ENCODE measurements at places on chromosomes 2 and 18. TPM values are rescaled to one million over a fixed set of nuclear protein-coding genes. Genes with fewer than 3 reads are reported as not detected.
A peak's percentile ranks its signal among the peaks of the same experiment; 100 is the strongest.

The CCDC121 gene
- 2.7 TPM for total RNA-seq

GRCh38 chr18:45408218-45408617 lies 207.1 kb upstream of the SLC14A2 start:
- H3K4me1 ChIP-seq, result peaks cover 12% of the 10 kb centered on the region
- H3K36me3 ChIP-seq, result no peaks in the 10 kb centered on the region
- no peak for DNase-seq
- H3K27ac ChIP-seq, result no peak overlapping the region
- no peaks in the 10 kb centered on the region for H3K27me3 ChIP-seq
- no peak overlapping the region for H3K4me3 ChIP-seq

The FAM237A gene
- not detected for total RNA-seq

GRCh38 chr18:60448487-60449267 lies 76.1 kb upstream of the MC4R start:
- no peaks in the 10 kb centered on the region for H3K4me1 ChIP-seq
- no peaks in the 10 kb centered on the region for H3K27me3 ChIP-seq
- H3K27ac ChIP-seq, result no peak overlapping the region
- no peak for DNase-seq
- no peaks in the 10 kb centered on the region for H3K36me3 ChIP-seq
- H3K4me3 ChIP-seq, result no peak overlapping the region

DNA sequence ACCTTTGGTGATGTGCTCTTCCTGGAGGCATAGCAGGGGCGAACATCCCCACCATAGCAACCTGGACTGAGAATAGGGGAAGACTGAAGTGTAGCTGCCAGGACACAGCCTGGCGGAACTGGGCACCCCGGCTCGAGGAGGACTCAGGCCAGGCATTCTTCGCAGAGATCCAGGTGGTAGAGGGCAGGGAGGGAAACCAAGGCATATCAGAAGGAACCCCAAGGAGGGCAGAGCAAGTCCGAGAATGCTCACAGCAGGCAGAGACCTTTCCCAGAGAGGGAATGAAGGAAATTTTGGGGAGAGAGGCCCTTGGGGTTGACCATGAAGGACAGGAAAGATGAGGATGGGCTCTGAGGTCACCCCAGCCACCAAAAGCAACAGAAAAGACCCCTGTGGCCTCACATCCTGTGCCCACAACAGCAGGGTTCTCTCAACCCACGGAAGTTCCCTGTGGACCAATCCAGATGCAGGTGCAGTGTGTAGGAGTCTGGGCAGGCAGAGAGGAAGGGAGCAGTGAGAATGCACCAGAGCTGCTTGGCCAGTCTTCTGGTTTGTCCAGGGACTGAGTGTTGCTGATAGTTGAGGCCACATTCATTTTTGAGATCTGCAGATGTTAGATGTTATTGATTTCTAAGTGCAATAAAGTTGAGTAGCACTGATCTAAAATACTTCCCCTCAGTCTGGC lies 136.9 kb downstream of the PXDN start:
- H3K4me3 ChIP-seq, result no peak overlapping the region
- no peak for DNase-seq
- H3K36me3 ChIP-seq, result no peaks in the 10 kb centered on the region
- peaks cover 12% of the 10 kb centered on the region for H3K4me1 ChIP-seq

The FIGN gene
- 1.5 TPM for total RNA-seq

DNA sequence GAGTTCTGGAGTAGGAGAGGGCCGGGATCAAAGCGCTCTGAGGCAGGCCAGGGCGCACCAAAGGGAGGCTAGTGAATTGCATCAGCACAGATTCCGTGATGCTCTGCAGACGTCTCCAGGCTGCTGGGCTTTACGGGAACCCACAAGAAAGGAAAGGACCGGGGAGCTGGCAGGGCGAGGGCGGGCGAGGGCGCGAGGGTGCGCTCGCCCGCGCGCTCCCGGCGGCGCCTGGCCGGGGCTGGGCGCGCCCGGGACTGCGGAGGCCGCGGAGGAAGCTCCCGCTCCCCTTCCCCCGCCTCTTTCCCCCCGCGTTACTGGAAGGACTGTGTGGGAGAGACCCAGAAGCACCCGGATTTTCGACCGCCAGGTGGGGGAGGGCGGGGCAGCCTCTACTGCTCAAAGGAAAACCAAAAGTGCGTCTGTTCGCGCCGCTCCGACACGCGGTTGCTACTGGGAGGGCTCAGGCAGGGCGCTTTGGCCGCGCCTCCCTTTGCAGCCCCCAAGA lies 2.4 kb upstream of the FOSL2 start:
- peak overlapping the region; percentile 91 for H3K27ac ChIP-seq
- no peaks in the 10 kb centered on the region for H3K27me3 ChIP-seq
- peak overlapping the region; percentile 87 for H3K4me3 ChIP-seq
- DNase-seq, result peak; percentile 76
- no peaks in the 10 kb centered on the region for H3K36me3 ChIP-seq
- peaks cover 35% of the 10 kb centered on the region for H3K4me1 ChIP-seq

The NEURL3 gene
- 0.40 TPM for total RNA-seq

GRCh38 chr2:149606251-149606811 lies 18.8 kb upstream of the MMADHC start:
- no peaks in the 10 kb centered on the region for H3K27me3 ChIP-seq
- no peak overlapping the region for H3K4me3 ChIP-seq
- no peak overlapping the region for H3K27ac ChIP-seq
- H3K4me1 ChIP-seq, result peaks cover 10% of the 10 kb centered on the region
- H3K36me3 ChIP-seq, result no peaks in the 10 kb centered on the region

DNA sequence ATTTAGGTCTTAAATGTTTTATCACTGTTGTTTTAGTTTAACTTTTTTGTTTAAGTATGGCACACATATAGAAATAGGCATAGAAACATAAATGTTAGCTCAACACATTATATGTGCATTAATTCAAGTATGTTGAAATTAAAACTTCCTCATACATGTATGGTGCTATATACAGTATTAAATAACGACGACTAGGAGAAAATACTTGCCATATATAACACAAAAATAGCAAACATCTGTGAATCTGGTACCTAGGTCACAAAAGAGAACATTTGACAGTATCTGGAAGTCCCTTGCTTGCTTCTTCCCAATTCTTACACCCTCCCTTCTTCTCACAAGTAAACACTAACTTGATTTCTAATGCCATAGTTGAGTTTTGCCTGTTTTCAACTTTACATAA lies 38.4 kb downstream of the ZNF638 start:
- no peak overlapping the region for H3K27ac ChIP-seq
- H3K4me3 ChIP-seq, result no peak overlapping the region
- peaks cover 35% of the 10 kb centered on the region for H3K36me3 ChIP-seq
- DNase-seq, result no peak

- no peak overlapping the region for H3K27ac ChIP-seq
- no peak for DNase-seq
- H3K4me1 ChIP-seq, result peaks cover 20% of the 10 kb centered on the region
- no peak overlapping the region for H3K4me3 ChIP-seq
- no peaks in the 10 kb centered on the region for H3K36me3 ChIP-seq
These were observed 33.1 kb downstream of the DNMT3A start for GRCh38 chr2:25308599-25308998.

GRCh38 chr2:56325661-56326345 lies 142.0 kb downstream of the CCDC85A start:
- H3K27me3 ChIP-seq, result peaks cover 37% of the 10 kb centered on the region
- no peaks in the 10 kb centered on the region for H3K36me3 ChIP-seq
- no peak for DNase-seq
- no peaks in the 10 kb centered on the region for H3K4me1 ChIP-seq
- no peak overlapping the region for H3K4me3 ChIP-seq

DNA sequence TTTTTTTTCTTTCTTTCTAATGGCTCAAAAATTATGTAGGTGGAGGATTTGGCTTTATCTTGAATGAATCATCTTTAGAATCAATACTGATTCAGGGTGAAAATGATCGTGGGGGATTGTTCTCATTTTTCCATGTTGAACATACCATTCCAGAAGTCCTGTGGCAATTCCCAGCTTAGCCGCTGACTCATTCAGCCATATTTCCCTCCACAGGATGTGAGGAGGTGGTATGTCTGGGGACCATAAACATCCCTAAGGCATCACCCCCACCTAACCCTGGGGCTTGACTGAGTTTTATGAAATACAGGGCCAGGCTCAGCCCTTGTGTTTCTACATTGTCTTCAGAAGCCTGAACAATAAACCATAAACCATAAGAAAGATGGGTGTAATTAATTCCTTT lies 92.7 kb upstream of the FN1 start:
- H3K4me3 ChIP-seq, result peak overlapping the region; percentile 30
- peak; percentile 98 for DNase-seq
- no peaks in the 10 kb centered on the region for H3K27me3 ChIP-seq
- peak overlapping the region; percentile 99 for H3K27ac ChIP-seq
- H3K4me1 ChIP-seq, result peaks cover 42% of the 10 kb centered on the region

DNA sequence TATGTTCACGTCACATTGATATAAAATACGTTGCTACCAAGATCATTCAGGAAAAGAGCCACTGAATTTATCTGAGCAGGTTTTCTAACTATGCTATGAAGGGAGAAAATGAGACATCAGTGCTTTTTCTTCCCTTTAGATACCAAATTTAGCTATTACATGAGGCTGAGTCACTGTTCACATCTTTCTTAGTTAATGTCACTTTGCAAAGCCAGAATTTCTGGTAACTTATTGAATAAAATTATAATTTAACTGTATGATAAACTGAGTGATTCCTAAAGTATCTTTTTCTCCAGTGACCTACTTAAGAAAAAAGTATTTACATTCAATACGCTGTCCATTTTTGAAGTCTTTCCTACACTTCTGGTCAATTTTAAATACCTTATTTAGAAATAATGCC lies 22.7 kb downstream of the C1D start:
- peaks cover 31% of the 10 kb centered on the region for H3K4me1 ChIP-seq
- no peak for DNase-seq
- no peak overlapping the region for H3K27ac ChIP-seq
- H3K36me3 ChIP-seq, result peaks cover 3% of the 10 kb centered on the region
- no peaks in the 10 kb centered on the region for H3K27me3 ChIP-seq

- H3K4me3 ChIP-seq, result no peak overlapping the region
- no peaks in the 10 kb centered on the region for H3K36me3 ChIP-seq
- DNase-seq, result no peak
- H3K4me1 ChIP-seq, result no peaks in the 10 kb centered on the region
- H3K27ac ChIP-seq, result no peak overlapping the region
These were observed 679.0 kb upstream of the ACVR2A start for GRCh38 chr2:147165697-147166382.

- H3K36me3 ChIP-seq, result no peaks in the 10 kb centered on the region
- H3K27me3 ChIP-seq, result no peaks in the 10 kb centered on the region
- no peak overlapping the region for H3K27ac ChIP-seq
- H3K4me1 ChIP-seq, result no peaks in the 10 kb centered on the region
These were observed 27.5 kb upstream of the C18orf32 start for GRCh38 chr18:49514577-49514976.

GRCh38 chr2:232365621-232366321 lies 12.8 kb upstream of the ALPP start:
- no peak overlapping the region for H3K4me3 ChIP-seq
- DNase-seq, result peak; percentile 68
- no peaks in the 10 kb centered on the region for H3K27me3 ChIP-seq
- H3K27ac ChIP-seq, result no peak overlapping the region
- peaks cover 10% of the 10 kb centered on the region for H3K4me1 ChIP-seq

- H3K27me3 ChIP-seq, result no peaks in the 10 kb centered on the region
- H3K36me3 ChIP-seq, result no peaks in the 10 kb centered on the region
- no peak for DNase-seq
- H3K4me3 ChIP-seq, result peak overlapping the region; percentile 84
- H3K27ac ChIP-seq, result no peak overlapping the region
- H3K4me1 ChIP-seq, result peaks cover 27% of the 10 kb centered on the region
These were observed 1.3 kb downstream of the BCL2 start for GRCh38 chr18:63317982-63318888.

The ACMSD gene
- total RNA-seq, result not detected

GRCh38 chr2:132715386-132716351 lies 45.7 kb upstream of the LYPD1 start:
- no peak overlapping the region for H3K4me3 ChIP-seq
- DNase-seq, result peak; percentile 53
- peaks cover 6% of the 10 kb centered on the region for H3K4me1 ChIP-seq
- no peak overlapping the region for H3K27ac ChIP-seq

The CXCR2 gene
- total RNA-seq, result not detected

DNA sequence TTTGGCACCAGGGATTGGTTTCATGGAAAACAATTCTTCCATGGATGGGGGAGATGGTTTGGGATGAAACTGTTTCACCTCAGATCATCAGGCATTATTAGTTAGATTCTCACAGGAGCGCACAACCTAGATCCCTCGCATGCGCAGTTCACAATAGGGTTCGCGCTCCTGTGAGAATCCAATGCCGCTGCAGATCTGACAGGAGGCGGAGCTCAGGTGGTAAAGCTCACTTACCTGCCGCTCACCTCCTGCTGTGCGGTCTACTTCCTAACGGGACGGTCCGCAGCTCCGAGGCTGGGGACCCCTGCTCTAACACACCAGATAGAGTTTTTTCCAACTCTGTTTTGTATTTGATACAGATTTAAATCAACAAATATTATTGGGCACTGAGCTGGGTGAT lies 286.5 kb downstream of the MTX2 start:
- H3K36me3 ChIP-seq, result no peaks in the 10 kb centered on the region
- H3K27me3 ChIP-seq, result no peaks in the 10 kb centered on the region
- DNase-seq, result peak; percentile 48
- no peak overlapping the region for H3K27ac ChIP-seq

DNA sequence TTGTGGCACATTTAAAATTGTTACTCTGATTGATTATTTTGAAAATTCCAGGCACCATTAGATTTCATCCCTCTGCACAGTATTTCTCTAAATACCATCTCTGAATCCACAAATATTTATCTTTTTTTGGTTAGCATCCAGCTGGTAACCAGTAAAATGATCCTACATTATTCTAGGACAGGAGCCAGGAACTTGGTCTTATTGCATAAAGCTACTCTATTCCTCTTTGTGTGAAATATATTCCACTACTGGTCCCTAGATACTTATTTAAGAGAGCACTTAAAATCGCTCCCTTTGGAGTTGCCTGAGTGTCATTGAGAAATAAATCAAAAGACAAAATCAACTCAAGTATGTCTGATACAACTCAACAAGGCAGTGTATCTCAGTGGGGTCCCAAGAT lies 7.4 kb upstream of the MBOAT2 start:
- H3K27ac ChIP-seq, result no peak overlapping the region
- no peak overlapping the region for H3K4me3 ChIP-seq
- H3K4me1 ChIP-seq, result 0 out of 2 replicates have a peak, but pooled peaks cover 4% of the 10 kb centered on the region

The NPC1 gene
- total RNA-seq, result 122 TPM

DNA sequence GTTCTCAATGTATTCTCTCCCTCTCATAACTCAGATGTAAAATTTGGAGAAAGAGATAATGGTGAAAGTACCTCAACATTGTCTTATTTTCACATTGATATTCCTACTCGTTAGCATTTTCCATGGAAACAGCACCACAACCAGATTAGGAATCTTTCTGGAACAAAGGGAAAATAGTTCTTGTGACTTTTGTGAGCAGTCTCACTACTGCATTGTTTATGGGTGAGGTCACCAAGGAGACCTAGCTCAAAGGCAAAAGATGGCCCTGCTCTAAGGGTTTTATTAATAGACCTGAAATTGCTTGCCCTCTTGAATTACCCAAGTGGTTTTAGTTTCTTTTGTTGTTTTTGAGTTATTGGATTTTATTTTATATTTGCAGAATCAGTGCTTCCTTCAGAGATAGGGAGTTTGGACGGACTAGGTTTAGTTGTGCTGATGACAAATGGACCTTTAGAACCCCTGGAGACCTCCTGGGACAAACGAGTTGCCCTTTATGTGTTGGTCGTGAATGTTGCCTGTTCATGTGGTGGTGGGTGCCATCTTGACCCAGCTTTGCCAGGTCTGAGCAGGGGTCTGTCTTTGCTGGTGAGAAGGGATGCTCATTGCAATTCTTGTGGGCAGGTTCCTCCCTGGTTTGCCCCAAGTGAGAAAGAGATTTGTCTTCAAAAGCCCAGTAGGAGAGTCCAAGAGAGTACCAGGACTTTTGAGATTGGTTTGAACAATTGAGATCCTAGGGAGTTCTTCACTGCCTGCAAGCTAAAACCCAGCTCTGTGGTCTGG lies 58.1 kb downstream of the INPP4A start:
- no peak overlapping the region for H3K27ac ChIP-seq
- H3K36me3 ChIP-seq, result no peaks in the 10 kb centered on the region
- peak; percentile 61 for DNase-seq
- peaks cover 10% of the 10 kb centered on the region for H3K4me1 ChIP-seq
- H3K4me3 ChIP-seq, result no peak overlapping the region

The FER1L5 gene
- total RNA-seq, result not detected

Data from PC-3 (cell line).